ENCODE measurements at places on chromosomes 12 and 14.

GRCh38 chr12:50562520-50563433 is 58.0 kb downstream of the DIP2B start:
- DNase-seq: no peak

DNA sequence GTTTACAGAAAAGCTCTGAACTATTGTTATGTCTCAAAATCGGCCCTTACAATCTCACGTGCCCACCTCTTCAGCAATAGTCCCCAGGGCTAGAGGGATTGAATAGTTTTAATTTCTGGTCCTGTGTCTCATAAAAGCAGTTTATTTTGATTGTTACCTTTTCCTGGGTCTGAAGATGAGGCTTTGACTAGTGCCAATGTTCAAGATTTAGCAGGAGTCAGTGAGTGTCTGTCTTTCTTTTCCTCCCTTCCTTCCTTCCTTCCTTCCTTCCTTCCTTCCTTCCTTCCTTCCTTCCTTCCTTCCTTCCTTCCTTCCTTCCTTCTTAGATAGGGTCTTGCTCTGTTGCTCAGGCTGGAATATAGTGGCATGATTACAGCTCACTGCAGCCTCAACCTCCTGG is 24.7 kb upstream of the SOCS2 start:
- no peak for DNase-seq

DNA sequence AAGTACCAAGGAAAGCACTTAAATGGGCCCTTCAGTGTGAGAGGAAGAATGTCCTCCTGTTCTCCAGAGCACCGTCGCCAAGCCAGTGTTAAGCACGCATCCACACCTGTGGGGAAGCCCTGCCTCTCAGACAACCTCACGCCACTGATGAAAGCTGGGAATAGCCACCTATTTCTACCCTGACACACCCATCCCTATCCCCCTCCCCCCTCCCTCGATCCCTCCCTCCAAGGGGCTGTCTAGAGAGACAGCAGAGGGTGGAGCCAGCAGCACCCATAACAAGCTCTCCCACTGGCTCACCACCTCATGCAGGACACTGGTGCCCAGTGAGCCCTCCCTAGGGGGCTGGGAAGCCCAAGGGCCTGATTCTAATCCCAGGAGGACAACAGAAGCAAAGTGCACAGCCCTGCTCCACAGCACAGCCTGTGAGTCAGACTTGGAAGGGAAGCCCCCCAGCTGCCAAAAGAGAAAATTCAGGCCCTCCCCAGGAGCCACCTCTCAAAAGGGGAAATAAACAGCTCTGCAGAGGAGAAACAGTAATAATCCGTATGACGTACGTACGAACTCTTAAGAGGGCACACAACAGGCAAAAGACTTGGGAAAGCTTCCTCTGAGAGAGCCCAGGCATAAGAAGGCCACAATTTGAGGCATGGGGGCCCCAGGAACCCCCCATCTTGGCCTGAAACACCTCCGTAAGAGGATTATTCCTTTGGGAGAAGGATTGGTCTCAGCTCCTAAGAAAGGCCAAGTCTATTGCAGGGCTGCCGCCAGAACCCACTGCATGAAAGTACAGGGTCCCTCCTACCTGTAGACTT is 7.8 kb downstream of the PITPNM2 start:
- DNase-seq: no peak

GRCh38 chr14:95464514-95464913 is 51.9 kb downstream of the SYNE3 start:
- DNase-seq: no peak

GRCh38 chr14:77409131-77409533 is 14.2 kb downstream of the NOXRED1 start:
- no peak for DNase-seq

DNA sequence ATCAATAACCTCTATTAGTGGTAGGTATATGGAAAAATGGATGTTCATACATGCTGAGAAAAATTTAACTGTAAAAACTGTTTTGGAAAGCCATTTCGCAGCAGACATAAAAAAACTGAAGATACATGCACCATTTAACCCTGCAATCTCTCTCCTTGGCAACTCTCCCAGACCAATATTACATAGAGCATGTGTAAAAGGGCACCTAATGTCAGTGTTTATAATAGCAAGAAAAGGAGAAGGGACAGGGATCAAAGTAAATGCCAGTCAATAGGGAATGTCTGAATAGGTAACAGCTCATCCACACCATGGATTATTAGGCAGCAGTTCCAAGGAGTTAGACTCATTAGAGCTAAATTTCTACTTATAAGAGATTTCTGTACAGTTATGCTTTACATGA is 77.2 kb downstream of the BTG1 start:
- peak; percentile 74 for DNase-seq

GRCh38 chr12:118136559-118137003 is 657 bp downstream of the PEBP1 start:
- no peak for DNase-seq

DNA sequence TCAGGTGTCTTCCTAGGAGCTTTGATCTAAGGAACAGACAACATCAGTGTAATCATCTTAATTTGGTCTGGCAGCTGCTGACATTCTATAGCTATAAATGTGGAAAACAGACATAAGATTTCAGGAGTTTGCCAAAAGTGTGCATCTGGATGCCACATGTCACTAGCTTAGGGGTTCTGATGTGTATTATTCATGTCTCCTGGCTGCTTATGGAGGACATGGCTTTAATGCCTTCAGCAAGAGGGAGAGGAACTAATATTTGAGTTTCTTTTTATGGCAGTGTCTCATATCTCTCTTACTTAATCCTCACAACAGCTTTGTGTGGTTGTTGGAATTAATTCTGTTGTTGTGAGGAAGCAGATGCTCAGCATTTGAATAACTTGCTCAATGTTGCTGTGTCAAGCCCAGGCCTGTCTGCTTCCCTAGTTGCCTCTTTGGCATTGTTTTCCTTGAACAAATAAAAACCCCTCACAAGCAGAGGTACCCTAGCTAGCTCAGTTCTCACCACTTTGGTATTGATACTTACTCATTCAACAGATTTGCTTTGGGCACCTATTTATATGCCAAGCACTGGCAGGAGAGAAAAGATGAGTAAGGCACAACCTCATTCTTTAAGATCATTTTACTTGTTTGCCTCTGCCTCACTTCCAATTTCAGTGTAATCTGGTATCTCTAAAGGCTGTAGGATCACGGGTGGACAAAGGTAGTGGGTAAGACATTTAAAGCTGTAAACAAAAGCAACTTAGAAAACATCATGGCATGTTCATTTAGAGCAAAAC is 39.8 kb upstream of the EID3 start:
- peak; percentile 64 for DNase-seq

GRCh38 chr12:66296176-66296683 is 6.1 kb upstream of the HELB start:
- DNase-seq: no peak

- no peak for DNase-seq
These were observed 268.8 kb downstream of the DUSP6 start for GRCh38 chr12:89083491-89083890.

GRCh38 chr12:46534327-46534840 is 161.8 kb upstream of the SLC38A2 start:
- no peak for DNase-seq

- DNase-seq: peak; percentile 10
These were observed 45.8 kb upstream of the BATF start for GRCh38 chr14:75476274-75476995.

DNA sequence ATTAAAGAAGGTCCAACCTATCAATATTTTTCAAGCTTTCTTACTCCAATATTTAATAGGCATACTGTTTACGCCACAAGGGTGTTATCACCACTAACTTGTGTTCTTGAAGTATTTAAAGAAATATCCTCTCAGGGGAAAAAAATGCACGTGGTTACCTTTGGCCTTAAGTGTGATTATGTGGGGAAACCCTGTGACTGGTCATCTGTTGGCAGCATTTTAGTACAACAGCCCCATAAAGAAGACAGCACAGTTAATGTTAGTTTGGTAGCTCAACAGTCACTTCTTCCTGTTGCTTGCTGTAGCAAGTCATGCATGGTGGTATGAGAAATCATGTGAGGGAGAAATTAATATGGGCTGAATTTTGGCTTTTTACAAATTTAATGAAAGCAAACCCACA is 1021.5 kb upstream of the TMEM132C start:
- DNase-seq: no peak

DNA sequence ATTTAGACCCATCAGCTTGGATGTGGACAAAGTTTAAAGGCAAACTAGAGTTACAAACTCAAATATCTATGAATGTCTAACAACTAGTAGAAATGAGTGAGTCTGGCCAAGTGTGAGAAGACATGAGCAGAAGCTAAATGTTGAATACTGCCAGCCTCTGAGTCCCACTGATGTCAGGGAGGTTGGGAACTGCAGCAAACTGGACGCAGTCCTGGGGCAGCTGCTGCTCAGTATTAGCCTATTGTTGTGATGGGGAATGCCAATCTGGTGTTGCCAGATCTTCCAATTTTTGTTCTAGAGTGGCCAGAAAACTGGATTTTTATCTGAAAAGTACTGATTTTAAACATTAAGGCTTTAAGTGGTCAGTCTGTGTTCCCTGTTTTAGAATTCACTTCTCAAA is 770.4 kb upstream of the STXBP6 start:
- no peak for DNase-seq

- no peak for DNase-seq
These were observed 274.2 kb upstream of the E2F7 start for GRCh38 chr12:77339610-77340009.

- no peak for DNase-seq
These were observed 195.2 kb downstream of the ATXN7L3B start for GRCh38 chr12:74732826-74733225.

GRCh38 chr12:8948701-8949341 is 624 bp downstream of the M6PR start:
- no peak for DNase-seq

DNA sequence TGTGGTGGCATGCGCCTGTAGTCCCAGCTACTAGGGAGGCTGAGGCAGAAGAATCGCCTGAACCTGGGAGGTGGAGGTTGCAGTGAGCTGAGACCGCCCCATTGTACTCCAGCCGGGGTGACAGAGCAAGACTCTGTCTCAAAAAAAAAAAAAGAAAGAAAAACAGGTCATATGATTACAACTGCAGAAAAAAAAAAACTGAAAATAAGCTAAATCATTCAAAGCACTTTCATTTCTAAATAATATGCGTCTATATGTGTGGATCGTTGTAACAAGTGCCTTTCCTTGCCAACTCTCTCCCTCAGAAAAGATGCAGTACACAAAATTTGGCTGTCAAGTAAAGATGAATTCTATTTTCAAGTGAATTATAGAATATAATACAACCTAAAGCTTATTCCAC is 42.4 kb downstream of the ATXN2 start:
- no peak for DNase-seq

DNA sequence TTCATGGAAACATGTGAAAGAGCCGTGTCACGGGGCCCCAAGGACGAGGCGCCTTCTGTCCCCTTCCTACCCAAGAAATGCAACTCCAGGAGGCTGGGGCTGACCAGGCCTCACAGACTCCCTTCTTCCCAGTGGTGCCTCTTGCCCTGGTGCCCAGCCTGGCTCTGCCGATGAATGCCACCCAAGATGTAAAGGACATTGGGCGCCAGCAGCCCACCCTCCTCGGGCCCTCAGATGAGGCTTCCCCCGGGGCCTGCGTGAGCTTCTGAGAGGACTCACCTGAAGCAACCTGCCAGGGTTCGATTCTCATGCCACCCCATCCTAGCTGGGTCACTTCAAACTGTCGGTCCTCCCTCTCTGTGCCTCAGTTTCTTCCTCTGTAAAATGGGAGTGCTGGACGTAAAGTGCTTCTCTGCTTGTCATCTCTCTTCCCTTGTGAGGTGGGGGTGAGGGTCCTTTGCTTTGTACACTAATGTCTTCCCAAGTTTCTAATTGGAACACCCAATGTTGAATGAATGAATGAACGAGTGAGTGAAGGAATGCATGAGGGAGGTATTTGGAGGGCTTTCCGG is 10.8 kb downstream of the FAM222A start:
- no peak for DNase-seq

DNA sequence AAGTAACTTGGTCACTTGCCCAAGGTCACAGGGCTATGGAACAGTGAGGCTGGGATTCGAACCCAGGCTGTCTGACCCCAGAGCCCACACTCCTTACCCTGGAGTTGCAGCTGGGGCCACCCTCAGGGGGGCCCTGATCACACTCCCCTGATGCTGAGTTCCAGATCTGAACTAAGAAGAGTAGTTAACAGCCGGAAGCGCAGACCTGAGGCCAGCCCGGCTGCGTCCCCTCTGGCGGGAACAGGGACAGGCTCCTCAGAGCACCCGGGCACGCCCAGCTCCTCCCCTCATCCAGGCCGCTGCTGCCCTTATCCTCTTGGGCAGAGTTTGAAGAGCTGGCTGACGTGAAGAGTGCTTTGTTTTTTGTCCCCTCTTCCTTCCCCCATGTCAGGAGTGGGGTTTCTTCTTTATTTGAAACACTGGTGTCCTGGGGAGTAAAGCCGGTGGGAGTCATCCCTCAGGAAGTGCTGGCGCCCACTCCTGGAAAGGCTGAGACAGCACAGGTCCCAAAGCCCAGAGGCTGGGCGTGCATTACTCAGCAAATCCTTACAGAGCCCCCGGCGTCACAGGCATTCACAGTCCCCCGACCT is 8.7 kb downstream of the PHB2 start:
- peak; percentile 24 for DNase-seq

GRCh38 chr12:25592725-25593495 is 39.8 kb upstream of the LMNTD1 start:
- DNase-seq: no peak

DNA sequence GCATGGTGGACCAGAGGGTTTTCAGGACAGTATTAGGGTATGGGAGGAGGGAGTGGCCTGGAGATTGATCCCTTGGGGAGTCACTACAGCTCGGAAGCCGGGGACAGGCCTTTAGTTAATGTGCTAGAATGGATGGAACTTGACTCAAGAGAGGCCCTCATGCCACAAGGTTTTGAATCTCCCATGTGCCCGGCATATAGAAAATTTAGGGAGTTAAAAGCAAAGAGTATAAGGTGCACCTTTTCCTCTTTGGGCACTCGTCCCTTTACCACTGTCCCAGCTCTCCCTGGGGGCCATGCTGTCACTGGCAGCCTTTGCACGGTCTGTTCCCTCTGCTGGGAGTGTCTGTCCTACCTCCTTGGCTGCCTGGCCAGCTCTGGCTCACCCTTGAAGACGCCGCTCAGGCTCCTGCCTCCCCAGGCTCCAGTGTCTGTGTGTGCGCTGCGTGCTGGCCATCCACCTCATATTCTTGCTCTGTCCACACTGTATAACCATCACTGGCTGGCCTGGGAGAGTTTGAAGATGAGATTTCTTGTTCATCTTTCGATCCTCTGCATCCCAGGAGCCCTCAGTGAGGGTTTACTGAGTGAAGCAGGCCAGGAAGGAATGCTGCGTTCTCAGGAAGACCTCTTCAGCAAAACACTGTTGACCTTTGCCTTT is 161.3 kb downstream of the ZFP36L1 start:
- DNase-seq: no peak
